ENCODE measurements at places on chromosomes 7 and 10.

DNA sequence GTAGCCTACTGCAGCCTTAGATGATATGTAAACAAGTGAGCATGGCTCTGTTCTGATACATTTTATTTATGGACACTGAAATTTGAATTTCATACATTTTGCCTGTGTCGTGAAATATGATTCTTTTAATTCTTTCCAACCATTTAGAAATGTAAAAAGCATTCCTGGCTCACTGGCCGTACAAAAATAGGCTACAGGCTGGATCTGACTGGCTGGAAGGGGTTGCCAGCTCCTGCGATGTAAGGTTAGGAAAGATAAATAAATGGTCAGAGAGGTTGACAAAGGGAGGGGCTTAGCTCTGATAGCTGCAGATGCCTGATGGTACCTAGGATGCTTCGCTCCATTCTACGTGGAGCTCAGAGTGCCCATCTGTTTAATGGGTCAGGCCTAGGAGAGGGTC, 3.4 kb downstream of the ADCYAP1R1 start:
- DNase-seq = no peak

DNA sequence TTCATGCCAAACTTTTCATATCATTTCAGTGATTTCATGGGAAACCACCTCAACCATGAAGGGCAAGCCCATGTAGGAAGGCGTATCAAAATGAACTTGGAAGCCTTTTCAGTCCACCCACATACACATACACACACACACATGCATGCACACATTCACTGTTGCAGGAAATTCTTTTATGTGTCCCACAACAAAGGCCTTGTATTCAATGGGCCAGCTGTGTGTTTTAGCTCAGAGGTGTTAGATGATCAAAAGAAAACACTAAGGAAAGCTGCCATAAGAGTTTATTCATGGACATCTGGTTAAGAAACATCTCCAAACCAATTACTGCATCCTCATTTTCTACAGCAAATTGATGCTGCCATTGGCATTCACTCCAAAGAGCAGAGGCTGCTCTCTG, 74.4 kb upstream of the STK17A start:
- DNase-seq = no peak

DNA sequence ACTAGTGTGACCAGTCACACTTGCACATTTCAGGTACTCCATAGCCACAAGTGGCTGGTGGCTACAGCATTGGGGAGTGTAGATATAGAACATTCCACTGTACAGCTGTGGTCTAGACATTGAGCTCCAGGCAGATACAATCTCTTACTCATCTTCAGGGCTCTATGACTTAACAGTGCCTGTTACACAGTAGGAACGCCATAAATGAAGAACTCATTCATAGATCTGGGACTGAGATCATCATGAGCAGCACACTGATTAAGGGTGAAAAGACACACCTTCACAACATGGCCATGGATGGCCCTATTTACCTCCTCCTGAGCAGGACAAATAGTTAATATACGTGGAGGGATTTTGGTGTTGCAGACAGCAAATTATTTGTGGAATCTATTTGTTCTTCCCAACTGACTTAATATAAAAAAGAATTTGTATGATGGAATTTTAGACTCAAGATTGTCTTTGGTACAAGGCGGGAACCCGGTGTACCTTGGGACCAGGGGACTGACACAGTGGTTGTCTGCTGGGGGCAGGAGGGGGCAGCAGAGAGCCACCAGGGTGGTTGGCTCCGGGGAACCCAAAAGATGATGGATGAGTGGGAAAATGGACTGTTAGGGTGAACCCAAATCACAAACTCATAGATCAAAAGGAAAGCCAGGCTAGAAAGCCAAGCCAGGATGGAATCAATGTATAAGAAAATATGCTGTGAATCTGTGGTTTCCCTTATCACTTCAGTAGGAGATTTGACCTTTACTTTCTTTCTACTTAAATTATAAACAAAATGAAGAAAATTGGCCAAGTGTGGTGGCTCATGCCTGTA, 24.3 kb upstream of the CPA2 start:
- DNase-seq = no peak

GRCh38 chr7:47342296-47343060, 239.4 kb downstream of the TNS3 start:
- no peak for DNase-seq

GRCh38 chr10:11197878-11198277, 180.2 kb downstream of the CELF2 start:
- DNase-seq = no peak

DNA sequence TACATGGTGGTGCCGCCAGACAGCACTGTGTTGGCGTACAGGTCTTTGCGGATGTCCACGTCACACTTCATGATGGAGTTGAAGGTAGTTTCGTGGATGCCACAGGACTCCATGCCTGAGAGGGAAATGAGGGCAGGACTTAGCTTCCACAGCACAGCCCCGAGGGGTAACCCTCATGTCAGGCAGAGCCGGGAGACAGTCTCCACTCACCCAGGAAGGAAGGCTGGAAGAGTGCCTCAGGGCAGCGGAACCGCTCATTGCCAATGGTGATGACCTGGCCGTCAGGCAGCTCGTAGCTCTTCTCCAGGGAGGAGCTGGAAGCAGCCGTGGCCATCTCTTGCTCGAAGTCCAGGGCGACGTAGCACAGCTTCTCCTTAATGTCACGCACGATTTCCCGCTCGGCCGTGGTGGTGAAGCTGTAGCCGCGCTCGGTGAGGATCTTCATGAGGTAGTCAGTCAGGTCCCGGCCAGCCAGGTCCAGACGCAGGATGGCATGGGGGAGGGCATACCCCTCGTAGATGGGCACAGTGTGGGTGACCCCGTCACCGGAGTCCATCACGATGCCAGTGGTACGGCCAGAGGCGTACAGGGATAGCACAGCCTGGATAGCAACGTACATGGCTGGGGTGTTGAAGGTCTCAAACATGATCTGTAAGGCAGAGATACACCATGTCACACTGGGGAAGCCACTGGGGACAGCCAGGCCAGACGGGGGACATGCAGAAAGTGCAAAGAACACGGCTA, 104.6 kb upstream of the TNRC18 start:
- DNase-seq = no peak

DNA sequence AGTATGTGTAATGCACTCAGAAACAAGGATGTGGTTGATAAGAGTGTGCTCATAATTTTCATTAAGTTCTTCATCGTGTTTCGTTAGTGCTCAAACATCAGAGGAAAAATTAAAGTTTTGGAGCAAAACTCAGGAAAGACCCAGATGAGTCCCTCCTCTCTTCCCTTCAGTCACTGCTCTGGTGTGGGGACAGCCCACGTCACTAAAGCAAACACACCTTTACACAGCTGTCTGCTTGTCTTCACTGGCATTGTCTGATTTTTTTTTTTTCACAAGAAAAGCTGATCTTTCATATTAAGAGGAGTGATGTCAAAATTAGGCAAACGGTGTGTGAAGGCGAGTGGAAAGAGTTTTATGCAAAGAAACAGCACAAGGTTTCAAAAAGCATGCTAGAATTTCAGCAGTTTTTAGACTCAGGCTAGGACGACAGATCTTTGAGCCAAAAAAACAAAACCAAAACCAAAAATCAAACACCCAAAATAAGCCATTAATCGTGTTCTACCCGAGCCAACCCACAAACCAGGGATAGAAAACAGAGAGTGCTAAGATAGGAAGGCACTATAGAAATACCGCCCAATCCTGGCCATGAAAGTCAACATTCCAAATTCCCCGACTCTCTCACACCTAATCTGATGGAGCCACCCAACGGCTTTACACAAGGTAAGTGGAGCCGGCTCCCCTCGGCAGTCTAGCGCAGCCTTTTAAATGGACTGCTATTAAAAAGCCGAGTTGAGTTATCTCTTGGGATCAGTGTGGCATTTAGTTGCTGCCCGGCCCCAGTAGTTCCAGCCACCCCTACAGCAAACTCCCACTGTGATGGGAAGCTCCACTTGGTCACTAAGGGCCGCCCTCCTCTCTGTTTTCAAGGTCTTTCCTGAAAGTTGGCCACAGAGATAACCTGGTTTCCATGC, 27.9 kb upstream of the GATA3 start:
- no peak for DNase-seq

DNA sequence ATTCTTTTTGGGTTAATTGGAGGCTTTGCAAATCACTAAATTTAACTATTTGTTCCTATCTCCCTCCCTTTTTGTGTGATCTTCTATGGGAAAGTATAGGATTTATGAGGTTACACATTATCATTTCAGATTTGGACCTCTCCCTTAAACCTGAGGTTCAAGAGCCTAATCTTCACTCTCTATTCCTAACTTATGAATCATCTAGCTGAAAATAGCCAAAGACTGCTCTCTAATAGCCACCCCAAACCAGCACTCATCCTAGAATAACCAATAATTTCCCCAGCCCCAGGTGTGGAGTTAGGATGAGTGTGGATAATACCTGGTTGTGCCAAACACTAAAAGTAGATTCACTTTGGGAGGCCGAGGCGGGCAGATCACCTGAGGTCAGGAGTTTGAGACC, 499.2 kb downstream of the GFRA1 start:
- no peak for DNase-seq

- no peak for DNase-seq
These were observed 29.9 kb downstream of the LRRC20 start for GRCh38 chr10:70352401-70353097.

DNA sequence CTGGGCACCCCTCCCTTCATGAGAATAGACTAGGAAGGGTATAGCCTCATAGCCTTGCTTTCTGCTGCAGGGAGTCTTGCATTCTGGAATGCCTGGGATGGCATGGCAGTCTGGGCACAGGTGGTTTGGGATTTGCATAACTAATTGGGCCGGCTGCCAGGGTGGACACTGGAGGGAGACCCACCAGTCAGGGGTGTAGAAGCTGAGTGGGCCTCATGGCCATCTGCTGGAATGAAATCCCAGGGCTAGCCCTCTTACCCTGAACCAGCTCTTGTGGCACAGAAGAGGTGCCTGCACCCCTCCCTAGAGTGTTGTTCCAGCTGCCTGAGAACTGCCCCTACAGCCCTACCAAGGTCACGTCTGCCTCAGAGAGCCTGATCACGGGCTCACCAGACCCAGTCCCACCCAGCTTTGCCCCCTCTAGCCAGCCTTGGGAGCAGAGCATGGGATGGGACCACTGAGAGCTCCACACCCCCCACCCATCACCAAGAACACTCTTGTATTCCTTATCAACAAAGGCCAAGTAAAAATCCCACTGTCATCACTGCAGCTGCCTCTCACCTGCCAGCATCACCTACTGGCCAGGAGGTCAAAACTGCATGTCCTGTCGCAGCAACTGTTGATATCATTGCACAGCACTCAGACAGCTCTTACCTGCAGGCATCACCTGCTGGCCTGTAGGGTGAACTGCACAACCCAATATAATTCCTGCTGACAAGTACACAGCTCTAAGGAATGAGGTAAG, 148.9 kb downstream of the ZEB1 start:
- no peak for DNase-seq

DNA sequence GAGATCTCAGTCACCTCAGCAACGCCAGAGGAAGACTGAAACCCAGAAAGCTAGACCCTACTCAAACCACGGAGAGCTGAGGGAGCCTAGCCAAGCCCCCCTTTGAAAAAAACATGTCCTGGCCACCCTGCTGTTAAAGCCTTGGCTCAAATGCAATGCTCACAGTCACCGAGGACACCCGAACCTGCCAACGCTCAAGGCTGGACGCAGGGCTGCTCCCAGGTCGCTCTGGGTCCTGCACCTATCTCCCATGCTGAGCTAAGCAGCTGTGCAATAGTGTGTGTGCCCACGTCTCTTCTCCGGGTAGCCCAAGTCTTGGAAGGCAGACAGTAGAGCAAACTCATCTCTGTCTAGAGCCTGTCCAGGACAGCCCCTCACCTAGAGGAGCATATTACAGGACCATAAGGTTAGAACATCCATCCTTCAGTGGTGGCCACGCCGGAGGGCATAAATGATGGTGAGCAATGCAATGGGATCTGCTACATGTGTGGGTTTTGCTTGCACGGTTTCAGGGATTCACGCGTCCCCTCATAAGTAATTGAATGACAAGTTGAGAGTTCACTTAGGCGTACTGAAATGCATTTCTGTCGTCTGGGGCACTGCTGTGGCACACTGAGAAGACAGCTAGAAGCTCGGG, 94.2 kb upstream of the DDC start:
- DNase-seq = no peak

GRCh38 chr10:123166618-123167017, 12.4 kb downstream of the BUB3 start:
- DNase-seq = no peak

- DNase-seq = no peak
These were observed 22.6 kb downstream of the TES start for GRCh38 chr7:116232920-116233319.

GRCh38 chr7:99739699-99740572, 4.9 kb upstream of the CYP3A7 start:
- DNase-seq = no peak

GRCh38 chr7:100374601-100375000, 1.3 kb downstream of the PILRA start:
- DNase-seq = no peak

DNA sequence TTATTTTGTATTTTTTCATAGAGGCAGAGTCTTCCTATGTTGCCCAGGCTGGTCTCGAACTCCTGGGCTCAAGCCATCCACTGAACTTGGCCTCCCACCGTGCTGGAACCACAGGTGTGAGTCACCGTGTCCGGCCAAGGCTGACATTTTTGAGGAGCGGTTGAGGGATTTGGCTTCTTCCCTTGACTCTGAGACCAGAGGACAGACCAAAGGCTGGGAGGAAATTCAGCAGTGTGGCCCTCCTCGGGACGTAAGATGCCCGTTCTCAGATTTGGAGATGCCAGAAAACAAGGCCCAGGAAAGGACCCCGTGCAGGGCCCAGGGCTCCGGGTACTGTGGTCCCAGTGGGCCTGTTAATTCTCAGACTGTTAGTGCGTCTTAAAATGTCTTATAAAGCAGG, 146.2 kb downstream of the WDR37 start:
- no peak for DNase-seq

DNA sequence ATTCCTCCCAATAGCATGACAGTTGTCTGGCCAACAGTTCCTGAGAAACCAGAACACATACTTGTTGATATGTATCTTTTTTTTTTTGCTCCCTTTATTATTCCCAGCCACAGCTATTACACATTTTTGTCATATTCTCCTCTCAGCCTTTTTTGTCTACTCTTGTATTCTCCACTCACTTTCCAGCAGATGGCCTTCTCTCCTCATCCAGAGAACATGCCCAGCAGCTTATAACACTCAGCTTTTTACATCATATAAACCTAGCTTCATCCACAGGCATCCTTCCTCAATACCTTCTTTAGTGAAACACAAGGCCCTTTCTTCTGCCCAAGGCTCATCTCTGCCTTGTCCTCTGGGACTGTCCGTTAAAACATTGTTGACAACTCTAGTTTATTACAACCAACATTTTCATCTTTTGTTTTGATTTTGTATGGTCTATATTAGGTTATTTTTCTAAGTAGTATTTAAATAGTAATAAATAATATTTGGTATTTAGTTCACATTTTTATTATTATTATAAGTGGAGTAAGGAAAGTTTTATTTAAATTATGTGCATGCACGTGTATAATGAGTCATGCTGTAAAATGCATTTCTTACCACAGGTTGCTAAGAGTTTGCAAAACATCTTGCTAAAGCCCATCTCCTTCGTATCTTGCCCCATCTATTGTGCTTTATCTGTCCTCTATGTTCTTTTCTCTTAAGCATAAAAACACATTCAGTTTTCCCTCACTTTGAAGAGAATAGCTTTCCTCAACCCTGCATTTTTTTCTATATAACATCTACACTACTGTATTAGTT, 101.5 kb downstream of the ORC5 start:
- DNase-seq = no peak

GRCh38 chr10:33697016-33697415, 362.5 kb upstream of the NRP1 start:
- no peak for DNase-seq

- DNase-seq = no peak
These were observed 196.8 kb upstream of the POT1 start for GRCh38 chr7:125126376-125126775.

GRCh38 chr7:14902589-14903067, at the start of gene DGKB:
Gene DGKB (minus strand): TSS chr7:14902751.
- no peak for DNase-seq
